A673 (cell line): ENCODE measurements at places on chromosomes 1 and 21.

DNA sequence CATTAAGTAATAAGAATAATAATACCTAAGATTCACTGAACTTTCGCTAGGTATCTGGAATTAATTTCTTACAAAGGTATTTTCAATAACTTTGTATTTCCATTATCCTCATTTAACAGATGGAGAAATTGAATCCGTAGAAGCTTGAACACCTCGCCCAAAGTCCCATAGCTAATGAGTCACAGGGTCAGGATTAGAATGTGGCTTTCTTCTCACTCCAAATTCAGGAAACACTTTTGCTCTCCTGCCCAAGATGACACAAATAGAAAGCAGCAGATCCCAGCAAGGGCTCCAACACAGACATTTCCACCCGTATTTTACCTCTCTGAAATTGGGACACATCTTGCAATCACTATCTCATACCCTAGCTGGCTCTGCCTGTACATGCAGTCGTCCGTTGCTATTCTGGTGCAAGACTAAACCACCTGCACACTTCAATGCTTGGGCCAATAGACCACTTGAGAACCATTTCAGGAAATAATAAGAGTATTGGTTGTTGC is 125.9 kb upstream of the GREM2 start:
- DNase-seq, result no peak

GRCh38 chr1:226942392-226942791 is 2.3 kb downstream of the COQ8A start:
- DNase-seq, result no peak

- DNase-seq, result no peak
Measured at GRCh38 chr1:12153181-12153785, 13.5 kb upstream of the TNFRSF1B start.

DNA sequence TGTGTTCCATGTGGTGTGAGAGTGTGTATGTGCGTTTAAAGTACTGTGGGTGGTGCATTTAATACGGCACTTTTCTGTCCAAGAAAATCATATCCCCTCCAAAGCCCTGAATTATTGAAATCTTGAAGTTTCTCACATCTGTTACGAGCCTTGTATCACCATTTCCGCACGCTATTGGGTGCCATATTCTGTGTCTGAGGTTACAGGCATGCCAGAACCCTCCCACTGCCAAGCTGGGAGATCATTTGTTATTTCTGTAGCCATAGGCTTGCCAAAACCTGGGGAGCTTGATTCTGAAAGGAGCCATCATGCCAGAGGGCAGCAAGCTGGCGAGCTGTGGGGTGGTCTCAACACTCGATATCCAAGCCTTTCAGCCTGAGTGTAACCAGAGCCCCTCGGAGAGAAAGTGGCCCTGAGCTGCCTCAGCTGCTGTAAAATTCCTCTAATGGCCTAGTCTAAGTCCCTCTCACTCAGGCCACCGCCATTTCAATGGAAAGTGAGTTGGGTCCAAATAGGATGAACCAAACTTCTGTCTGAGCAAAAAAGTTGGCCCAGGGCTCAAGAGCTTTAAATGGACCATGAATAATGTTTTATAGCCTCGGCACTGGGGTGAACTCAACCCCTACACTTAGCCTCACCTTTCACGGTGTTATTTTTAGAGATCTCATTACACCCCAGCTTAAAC is 298.4 kb upstream of the DUSP10 start:
- DNase-seq, result no peak

DNA sequence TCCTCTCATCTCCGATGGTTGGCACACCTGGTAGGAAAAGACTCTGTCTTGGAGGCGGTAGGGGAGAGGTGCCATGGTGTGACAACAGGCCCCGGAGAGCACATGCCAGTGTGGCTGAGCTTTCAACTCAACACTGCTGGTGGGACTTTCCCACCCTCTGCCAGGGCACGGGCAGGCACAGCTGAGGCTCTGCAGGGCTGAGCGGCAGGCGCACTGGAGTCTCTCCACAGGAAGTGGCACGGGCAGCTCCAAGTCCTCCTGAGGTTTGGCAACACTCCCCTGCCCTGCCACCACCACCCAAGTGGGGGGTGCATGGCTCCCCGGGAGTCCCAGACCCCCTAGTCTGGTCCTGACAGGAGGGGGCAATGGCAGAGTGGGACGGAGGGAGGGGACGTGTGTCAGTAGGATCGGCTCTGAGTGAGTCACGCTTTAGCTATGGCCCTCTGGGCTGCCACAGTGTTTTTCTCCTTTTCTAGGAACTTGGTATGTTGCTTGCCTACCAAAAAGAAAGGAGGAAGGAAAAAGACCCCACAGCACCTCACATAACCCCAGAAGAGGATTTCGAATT is 27.3 kb upstream of the EVA1B start:
- DNase-seq, result peak; percentile 49

DNA sequence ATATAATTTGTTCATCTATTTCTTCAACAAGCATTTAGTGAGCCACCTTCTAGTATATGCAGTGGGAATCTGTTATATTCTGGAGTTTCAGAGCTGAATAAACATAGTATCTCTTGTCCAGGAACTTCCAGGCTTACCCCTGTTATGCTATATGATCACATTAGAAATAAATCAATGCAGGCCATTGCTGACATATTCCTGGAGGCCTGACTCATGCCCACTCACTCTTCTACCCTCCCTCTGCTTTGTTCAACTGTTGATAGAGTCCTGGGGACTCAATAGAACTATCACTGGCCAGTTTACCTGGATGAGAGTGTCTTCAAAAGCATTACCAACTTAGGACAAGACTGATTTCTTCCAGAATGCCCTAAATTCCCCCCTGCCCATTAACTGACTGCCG is 29.3 kb upstream of the SRSF10 start:
- DNase-seq, result no peak

- DNase-seq, result no peak
Measured at GRCh38 chr1:113035086-113035485, 37.9 kb upstream of the LRIG2 start.

- no peak for DNase-seq
Measured at GRCh38 chr1:85394130-85394529, 70.8 kb downstream of the DDAH1 start.

GRCh38 chr1:2137257-2138121 is 57.1 kb downstream of the FAAP20 start:
- no peak for DNase-seq

GRCh38 chr1:150118716-150119115 is 31.0 kb upstream of the PLEKHO1 start:
- no peak for DNase-seq

DNA sequence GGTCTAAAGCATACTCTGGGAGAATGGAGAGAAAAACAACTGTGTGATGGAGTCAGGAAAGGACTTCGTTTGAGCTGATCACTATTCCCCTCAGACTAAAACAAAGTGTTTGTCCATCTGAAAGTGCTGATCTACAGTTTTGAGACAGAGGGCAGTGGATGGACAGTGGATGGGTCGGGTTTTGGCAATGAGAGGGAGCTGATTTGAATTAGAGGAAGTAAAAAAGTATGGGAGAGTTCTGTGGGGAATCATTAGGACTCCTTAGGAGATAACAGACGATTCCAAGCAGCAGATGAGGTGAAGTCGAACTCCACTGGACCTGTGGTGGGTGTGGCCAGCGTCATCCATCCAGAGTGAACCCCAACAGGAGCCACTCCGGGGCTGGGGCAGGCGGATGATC is 62.3 kb downstream of the PTGS2 start:
- no peak for DNase-seq

- no peak for DNase-seq
Measured at GRCh38 chr1:70205071-70205433, 327 bp downstream of the LRRC40 start.

DNA sequence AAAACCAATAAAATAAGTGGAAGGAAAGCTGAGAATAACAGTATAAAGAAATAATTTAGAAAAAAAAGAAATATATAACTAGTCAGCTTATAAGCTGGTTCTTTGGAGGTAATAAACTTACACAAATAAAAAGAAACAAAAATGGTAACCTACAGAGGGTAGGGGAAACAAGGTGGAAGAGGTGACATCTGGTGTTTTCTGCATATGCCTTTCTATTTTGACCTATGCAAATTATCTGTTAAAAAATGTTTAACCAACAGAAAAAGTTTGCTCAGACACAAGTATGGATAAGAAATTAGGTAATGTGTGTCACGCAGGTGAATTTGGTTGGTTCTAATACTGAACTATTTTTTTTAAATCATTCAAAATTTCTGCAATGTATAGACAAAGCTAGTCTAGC is 53.6 kb upstream of the DMRTA2 start:
- no peak for DNase-seq

DNA sequence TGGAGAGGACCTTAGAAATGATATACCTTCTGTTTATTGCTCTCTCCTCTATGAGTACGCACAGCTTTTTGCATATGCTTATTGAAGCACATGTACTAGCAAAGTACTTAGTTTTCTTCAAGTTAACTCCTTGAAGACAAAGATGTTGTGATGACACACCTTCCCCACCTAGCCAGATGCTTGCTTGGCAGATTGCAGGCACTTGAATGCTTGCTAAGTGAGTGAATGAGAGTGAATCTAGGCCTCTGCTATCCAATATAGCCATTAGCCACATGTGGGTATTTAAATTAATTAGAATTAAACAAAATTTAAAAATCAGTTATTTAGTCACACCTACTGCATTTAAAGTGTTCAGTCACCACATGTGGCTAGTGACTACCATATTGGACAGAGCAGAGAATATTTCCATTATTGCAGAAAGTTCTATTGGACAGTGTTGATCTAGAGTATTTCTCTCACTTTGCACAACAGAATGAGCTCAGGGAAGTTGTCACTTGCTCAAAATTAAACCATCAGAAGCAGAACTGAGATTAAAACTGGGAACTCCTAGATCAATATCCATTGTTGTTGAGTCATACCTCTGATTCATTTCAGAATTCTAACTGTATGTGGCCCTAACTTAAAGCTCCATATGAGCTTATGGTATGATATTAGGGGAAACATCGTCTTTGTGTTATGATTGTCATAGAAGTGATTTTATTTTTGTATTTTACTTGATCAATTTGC is 8.6 kb upstream of the EEIG2 start:
- no peak for DNase-seq

DNA sequence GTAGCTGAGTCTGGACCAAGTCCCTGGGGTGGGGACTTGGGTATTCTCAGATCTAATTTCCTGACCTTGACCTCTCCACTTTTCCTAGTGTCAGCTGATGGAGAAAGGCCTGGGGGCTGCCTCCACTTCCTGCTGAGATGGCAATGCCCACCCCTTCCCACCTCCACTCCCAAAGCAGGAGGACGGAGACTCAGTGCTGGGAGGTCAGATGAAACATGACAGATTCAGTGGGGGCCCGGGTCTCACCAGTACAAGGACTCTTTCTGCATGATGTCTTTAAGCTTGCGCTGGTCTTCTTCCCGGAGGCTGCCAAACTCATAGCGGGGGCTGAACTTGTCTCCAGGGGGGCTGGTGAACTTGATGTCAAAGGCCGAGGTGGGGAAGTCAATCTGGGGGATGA is 35.6 kb upstream of the PPP1R15B start:
- DNase-seq, result no peak

GRCh38 chr1:67342076-67342890 is 34.6 kb downstream of the IL12RB2 start:
- no peak for DNase-seq

DNA sequence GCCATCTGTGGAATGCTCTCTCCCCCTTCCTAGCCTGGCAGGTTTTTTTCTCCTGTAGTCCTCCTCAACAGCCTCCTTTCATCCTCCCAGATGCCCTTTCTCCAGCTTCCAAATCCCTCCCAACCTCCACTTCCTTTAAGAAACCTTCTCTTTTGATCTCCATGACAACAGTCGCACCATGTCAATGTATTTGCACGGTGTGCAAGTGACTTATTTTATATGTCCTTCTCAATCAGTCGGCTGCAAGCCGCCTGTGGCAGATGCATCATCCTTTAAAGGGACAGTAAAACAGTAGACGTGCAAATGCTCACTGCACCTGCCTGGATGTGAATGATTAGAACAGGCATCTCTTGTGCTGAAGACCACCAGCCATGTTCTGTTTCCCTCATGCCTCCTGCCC is 285.2 kb downstream of the PCP4 start:
- DNase-seq, result no peak

DNA sequence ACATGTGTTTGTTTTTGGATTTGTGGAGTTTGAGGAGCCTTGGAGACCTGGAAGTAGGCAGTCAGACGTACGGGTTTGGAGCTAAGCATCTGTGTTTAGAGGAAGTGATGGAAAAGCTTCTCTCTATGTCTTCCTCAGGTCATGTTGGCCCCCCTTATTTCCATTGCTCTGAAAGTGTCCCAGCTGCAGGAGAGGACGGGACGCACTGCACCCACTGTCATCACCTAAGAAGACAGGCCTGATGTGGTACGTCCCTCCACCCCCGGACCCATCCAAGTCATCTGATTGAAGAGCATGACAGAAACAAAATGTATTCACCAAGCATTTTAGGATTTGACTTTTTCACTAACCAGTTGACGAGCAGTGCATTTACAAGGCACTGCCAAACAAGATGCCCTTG is 66.2 kb downstream of the PGM1 start:
- DNase-seq, result no peak

DNA sequence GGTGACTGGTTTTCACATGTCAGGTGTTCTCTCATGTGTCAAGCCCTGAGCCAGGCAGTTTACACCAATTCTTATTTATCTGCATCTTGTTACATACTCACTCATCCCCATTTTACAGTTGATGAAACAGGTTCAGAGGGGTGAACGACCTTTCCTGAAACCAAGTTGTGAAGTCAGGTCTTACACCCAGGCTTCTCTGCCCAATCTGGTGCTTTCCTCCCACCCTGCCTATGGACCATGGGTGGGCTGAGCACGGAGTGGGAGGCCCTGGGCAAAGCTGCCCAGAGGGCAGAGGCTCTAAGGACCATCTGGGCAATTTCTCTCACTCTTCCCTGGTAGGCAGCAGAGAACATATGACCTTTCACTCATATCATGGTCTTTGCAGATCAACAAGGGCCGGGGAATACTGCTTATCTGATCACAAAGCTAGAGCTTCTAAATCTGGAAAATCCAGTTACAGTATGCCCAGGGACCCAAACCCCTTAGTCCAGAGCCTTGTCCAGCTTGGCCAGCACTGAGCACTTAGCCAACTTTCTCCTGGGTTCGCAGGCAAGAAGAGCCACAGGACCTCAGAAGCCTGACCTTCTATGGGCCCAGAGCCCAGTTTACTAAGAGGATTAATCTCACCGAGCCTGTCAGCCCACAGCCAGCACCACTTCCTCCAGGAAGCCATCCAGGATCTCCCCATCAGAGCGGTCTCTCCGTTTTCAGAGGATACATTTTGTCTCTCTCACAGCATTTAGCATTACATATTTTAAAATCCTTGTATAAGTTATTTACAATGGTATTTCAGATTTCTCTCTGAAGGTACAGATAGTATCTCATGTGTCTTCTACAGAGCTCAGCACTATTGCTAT is 16.0 kb upstream of the TTC39A start:
- DNase-seq, result no peak

GRCh38 chr1:59046730-59047157 is 250.2 kb upstream of the FGGY start:
- no peak for DNase-seq

- DNase-seq, result peak; percentile 45
Measured at GRCh38 chr1:185735701-185736064, 1.5 kb downstream of the HMCN1 start.

DNA sequence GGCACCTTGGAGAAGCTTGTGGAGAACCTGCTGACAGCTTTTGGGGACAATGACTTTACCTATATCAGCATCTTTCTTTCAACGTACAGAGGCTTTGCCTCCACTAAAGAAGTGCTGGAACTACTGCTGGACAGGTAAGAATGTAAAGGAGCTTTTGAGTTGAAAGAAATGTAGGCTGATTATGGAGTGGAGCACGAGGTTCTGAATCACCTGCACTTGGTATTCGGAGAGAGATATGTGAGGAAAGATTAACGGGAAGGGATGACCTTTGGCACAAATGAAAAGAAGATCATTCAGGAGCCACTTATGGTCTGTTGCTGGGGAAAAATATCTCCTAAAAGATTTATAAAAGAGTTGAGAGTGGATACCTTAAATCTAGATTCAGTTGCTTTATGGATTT is 42.7 kb downstream of the RGL1 start:
- no peak for DNase-seq
